ENCODE measurements at places on chromosomes 12 and 14.

DNA sequence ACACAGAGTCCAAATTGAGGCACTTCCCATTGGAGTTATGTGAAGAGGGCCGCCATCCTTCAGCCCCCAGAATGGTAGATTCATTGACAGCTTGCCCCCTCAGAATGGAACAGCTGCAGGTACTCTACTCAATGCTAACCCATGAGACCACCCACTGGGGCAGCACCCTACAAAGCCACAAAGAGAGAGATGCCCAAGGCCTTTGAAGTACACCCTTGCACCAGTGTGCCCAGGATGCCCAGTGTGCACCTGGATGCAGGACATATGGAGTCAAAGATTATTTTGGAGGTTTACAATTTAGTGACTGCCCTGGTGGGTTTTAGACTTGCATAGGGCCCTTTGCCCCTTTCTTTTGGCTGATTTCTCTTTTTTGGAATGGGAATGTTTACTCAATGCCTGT is 933.9 kb downstream of the SLC16A7 start:
- DNase-seq, result no peak

GRCh38 chr14:31461545-31461944 is 4.2 kb upstream of the DTD2 start:
- DNase-seq, result no peak

DNA sequence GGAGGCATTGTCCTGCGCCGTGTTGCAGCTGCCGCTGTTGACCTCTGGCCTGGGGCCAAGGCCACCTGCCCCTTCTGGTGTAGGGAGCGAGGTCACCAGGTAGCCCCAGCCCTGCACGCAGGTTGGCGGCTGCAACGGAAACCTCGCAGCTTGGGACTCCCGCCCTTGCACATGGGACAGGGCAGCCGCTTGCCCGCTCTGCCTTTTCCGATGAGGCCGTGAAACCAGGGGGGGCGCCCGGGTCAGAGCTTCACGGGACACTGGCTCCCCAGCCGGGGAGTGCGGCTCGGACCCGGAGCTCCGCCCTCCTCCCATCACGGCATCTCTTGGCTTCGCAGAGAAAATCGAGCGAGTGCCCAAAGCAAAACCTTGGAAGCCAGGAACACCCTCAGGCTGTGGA is 25.4 kb downstream of the DNAH10 start:
- DNase-seq, result no peak

DNA sequence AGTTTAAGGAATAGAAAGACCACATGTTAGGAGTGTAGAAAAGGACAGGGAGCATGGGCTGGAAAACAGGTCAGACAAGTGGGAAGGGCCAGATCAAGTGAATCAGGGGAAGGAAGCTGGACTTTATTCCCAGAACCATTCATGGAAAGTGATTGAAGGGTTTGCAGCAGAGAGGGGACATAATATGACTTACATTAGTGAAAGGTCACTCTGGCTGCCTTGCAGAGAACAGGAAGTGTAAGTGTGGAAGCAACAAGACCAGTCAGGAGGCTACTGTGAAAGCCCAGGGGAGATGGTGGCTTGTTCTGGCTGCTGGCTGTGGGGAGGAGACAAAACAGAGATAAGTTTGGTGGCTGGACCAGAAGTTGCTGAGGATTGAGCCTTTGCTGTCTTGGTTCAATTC is 69.1 kb downstream of the VCPKMT start:
- no peak for DNase-seq

DNA sequence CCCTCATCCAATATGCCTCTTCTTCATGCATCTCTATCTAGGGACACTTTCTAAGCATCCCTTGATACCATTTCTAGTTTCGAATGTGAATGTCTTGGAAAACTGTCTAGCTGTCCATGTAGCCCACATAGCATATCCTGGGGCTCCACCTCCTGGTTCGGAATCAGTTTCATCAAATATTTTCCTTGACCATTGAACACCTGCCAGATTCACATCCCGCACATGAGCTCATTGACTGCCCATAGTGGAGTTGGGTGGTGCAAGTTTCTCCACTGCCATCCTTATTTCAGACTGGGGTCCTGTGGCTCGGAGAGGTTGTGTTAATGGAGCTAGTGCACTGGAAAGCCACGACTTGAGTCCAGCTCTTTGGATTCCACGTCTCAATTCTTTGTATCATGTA is 58.6 kb upstream of the TMEM263 start:
- DNase-seq, result no peak

DNA sequence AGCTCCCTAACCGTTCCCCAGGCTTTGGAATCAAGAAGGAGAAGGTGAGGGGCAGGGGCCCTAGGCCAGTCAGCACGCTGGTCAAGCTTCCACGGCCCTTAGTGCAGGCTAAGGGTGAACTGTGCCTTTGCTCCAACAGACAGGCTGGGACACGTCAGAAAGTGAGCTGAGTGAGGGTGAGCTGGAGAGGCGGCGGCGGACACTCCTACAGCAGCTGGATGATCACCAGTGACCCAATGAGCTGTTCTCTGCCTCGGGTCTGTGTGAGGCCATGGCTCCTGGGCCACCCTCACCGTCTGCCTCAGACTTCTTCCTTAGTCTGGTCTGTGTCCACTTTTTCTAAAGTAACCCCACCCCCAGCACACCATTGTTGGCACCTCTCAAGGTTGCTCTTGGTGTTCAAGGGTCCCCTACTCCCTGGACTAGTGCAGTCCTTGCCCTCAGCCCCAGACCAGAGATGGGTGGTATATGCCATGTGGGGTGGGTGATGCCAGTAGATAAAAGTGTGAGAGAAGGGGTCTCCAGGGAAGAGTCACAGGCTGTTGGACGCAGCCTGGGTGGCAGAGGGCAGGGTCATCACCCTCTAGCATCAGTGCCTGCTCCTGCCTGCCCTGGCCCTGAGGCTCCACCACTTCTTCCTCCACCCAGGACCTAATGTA is 20.7 kb downstream of the PRPF40B start:
- no peak for DNase-seq

DNA sequence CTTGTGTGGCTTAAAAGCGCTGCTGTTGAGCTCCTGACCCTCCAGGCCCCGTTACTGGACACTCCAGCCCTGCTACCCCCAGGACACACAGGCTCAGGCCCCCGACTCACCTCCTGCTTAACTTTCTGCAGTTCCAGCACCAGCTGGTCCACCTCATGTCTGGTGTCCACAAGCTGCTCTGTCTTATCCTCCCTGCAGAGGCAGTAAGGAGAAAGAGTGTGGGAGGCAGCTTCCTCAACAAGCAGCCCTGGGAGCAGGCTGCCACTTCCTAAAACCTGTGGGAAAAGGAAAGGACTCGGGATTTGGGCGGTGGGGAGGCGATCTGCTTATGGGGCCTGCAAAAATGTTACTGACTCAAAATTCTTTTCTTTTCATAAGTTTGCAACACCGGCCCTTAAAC is 79.2 kb downstream of the CCDC88C start:
- no peak for DNase-seq

- DNase-seq, result no peak
These were observed 100.8 kb upstream of the BBS10 start for GRCh38 chr12:76449016-76449415.

DNA sequence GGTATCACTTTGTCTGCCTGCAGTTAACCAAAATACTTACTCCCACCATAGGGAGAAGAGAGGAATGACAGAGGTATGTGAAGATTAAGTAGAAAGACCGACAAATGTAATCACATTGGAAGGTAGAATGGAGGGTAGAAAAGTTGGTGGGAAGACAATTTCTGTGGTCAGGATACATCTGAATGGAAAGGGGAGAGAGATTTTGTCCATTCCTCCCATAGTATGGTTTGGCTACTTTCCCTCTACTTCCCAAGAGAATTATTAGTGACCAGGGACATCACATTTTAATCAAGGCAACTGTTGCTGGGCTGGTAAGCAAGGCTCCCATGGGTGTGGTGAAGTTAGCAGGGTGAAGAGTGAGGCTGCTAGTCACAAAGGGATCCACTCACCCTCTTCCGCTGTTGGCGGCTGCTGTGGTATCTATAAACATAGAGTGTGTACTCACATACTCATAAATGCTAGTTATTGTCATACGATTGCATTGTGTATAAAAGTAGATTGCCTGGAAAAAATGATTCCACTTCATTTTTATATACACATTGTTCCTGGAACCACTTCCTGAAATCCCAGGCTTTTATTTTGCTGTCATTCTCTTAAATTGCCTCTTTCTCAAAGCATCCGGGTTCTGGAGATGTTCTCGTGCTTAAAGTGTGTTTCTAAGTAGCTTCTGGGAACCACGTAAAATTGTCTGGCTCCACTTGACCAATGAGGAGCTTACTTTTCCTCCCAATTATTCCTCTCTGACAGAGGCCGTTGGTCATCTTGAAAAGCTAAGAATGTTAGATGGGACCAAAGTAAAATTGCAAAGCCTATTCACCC is 413.1 kb downstream of the ZFP36L1 start:
- no peak for DNase-seq

- DNase-seq, result no peak
These were observed 109.3 kb downstream of the FGD4 start for GRCh38 chr12:32508626-32509025.

GRCh38 chr14:105141486-105142281 is 26.9 kb downstream of the JAG2 start:
- no peak for DNase-seq

DNA sequence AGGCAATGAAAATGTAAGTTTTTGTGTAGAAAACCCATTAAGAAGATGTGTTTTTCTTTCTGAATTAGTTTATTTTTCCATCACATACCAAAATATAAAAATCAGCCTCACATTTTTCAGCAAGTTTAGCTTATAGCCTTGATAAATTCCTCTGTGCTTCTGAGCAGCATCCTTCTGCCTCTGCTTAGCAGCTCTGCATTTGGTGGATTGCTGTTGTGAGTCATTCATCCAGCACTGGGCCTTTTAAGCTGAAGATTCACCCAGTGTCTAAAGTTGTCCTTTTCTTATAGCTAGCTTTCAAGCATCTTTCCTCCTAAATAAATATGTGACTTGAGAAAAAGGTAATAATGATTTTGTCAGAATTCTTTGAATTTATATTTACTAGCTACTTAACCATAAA is 206.1 kb downstream of the PCNX1 start:
- DNase-seq, result no peak

DNA sequence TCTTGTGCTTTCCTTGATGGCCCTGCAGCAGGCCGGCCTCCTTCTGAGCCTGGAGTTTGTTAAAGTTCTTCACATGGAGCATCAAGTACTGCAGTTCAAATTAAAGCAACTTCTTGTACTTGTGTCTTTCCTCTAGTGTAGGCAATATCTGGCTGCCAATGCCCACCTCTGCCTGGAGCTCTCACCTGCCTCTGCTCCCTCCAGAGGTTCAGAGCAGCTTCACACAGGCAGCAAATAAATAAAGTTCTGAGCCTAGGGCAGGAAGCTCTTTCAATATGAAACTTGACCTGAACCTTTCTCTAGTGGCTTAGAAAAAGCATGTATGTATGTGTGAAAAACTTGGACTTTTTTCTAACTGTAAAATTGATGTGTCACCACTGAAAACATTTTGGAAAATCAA is 65.9 kb downstream of the ITPR2 start:
- no peak for DNase-seq

- DNase-seq, result no peak
These were observed 236.9 kb upstream of the AMIGO2 start for GRCh38 chr12:47316609-47317049.

DNA sequence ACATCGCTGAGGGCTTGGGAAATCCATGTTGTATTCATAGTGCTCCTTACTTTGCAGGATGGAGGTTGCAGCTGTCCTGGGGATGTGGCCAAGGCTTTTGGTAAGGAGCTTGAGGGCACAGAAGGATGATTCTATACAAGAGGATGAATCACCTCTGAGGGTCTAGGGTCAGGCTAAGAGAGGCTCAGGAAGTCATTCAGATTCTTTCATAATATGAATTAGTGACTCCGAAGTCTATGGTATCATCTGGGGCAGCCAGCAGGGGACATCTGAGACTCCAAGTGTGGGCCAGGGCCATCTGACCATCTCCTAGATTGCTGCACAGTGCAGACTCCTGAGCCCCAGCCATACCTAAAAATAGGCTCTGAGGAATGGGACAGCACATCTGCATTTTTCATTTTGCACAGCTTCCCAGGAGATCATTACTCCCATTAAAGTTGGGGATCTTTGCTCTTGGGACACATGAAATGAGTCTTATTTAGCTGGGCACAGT is 4.8 kb downstream of the GMPR2 start:
- DNase-seq, result no peak

- DNase-seq, result no peak
These were observed 60.3 kb downstream of the TESC start for GRCh38 chr12:117038919-117039318.
